Tibial nerve (tissue), 4 donors: ENCODE measurements at places on chromosomes 6 and 20. TPM values are rescaled to one million over a fixed set of nuclear protein-coding genes. Genes with fewer than 3 reads are reported as not detected.

SLC35D3 gene
- total RNA-seq: not detected

SPATA25 gene
- total RNA-seq: 7.3 TPM

CDH26 gene
- 2.7 TPM for total RNA-seq

KIF6 gene
- total RNA-seq: not detected

CALHM5 gene
- total RNA-seq: 5.7 TPM
